ENCODE measurements at places on chromosomes 3 and 15.

DNA sequence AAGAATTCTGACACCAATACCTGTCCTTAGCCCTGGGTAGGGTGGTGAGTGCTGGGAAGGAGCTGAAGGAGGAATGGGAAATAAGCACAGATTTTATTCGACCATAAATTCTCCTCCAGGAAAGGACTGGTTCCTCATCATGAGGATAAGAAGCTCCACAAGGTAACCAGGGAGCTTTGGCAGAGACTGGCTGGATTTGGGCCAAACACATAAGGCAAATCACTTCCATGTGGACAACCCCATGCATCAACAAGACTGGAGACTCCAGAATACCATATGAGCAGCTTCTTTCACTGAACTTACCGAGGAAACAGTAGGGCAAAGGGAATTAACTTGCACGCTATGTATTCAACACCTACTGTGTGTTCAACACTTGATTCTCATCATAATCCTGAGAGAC is 312.5 kb downstream of the NTRK3 start:
- no peak for DNase-seq

- DNase-seq: no peak
Observed at GRCh38 chr3:138195481-138195880, 8.4 kb downstream of the ARMC8 start.

DNA sequence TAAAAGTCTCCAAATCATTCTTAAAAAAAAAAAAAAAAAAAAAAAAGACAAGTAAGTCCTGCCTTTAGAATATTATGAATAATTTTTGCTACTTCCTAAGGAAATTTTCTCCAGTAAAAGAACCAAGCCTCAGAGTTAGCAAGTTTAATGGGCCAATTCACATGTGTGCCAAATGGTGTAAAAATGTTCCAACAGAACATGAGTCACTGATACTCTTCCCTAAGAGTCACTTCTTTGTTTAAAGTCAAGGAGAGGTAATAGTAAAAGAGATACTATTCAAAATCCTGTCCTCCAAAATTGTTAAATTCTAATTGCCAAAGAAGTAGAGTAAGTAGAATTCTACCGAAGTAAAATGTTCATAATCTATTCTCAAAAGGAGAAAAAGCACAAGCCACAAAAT is 17.7 kb upstream of the CPA3 start:
- no peak for DNase-seq

- no peak for DNase-seq
Observed at GRCh38 chr3:3817865-3818264, 18.6 kb downstream of the LRRN1 start.

- no peak for DNase-seq
Observed at GRCh38 chr3:181722766-181723425, 11.2 kb downstream of the SOX2 start.

DNA sequence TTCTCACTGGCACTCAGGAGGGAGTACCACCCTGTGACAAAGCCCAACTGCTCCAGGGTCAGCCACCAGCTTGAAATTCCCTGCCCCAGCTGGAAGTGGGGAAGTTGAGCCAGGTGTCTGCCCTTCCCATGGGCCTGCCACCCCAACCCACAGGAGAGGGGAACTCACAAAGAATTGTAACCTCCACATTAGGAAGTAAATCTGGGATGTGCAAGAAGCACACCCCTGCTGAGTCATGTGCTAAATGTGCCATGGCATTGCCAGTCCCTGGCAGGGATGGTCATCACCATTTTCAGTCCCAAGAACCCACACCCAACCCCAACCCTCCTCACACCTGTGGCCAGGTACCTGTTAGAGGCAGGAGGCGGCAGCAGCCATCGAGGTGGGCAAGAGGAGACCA is 165.2 kb upstream of the THBS1 start:
- no peak for DNase-seq

DNA sequence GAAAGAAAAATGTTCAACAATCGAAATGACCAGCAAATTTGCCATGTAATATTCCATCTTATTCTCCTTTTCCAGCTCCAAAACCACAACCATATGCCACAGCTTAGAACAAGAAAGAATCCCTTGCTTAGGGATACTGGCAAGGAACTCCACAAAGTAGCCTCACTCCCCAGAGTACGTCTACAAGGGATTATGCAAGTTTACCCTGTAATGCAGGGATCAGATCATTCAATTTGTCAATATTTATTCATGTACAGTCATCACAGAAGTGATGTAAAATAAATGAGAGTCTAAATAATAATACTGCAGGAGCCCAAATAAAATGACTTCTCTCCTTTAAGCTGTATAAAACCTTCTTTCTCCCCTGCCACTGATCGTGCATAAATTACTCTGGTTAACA is 23.5 kb upstream of the MYO1E start:
- DNase-seq: no peak

- no peak for DNase-seq
Observed at GRCh38 chr15:48963524-48964113, at the start of gene SHC4. Gene SHC4 (minus strand): TSS chr15:48963919. CDS start chr15:48963015, 904 bp downstream.

DNA sequence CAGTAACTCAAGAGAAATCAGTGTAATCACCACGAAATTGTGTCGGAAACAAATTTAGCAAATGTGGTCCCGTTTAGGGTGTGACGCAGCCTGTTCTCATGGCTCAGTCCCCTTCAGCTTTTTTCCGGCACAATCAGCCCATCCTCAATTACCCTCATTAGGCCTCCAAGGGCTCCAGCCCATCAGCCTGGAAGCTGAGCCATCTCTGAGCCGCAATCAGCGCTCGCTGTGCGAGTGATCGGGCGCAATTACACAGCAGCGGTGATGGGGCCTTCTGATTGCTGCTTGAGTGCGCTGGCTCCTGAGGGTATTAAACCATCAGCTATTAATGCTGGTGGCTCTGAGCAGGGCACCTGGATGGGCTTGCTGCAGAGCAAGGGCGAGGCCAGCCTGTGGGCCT is 55.6 kb downstream of the PLXNA1 start:
- no peak for DNase-seq

DNA sequence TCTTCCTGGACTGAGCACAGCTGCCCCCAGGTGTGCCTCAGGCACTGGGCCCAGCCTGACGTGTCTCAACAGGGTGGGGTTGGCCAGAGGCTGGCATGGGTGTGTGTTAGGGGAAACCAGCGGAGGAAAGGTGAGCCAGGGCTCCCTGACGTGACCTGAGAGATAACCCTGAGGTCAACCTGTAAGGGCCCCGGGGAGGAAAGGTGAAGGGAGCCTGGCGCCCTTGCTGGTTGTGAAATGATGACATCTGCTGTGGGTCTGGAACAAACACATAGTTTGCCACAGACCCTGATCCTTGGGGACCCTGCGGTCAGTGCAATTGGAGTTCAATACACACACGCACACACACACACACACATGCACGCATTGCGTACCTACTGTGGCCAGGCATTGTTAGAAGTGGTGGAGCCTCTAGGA is 100.2 kb upstream of the TLE3 start:
- no peak for DNase-seq

GRCh38 chr15:31272558-31273257 is 53.9 kb upstream of the KLF13 start:
- DNase-seq: no peak

DNA sequence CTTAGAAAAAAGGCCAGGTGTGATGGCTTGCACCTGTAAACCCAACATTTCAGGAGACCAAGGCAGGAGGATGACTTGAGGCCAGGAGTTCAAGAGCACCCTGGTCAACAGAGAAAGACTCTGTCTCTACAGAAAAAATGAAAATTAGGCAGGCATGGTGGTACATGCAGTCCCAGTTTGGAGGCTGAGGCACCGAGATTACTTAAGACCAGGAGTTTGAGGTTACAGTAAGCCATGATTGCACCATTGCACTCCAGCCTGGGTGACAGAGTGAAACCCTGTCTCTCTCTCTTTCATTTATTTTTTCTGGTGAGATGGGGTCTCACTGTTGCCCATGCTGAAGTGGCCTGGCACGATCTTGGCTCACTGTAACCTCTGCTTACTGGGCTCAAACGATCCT is 24.7 kb downstream of the IP6K1 start:
- no peak for DNase-seq

GRCh38 chr15:80942746-80943565 is 46.7 kb downstream of the MESD start:
- DNase-seq: no peak

DNA sequence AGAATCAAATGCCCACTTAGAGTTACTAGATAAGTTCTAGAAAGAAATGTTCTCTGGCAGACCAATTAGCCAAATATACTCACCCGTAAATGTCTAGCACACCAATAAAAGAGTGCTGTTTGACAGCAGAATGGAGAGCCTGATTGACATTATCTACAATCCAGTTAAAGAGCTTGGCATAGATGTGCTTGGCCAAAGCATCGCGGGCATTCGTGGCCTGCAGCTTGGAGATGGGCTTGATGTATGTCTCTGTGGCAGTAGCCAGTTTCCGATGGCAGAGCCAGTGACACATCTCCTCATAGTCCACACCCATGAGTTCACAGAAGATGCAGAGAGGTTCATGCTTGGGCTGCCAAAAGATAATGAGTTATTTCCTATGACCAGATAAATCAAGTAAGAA is 101.5 kb upstream of the MYO5C start:
- DNase-seq: no peak

DNA sequence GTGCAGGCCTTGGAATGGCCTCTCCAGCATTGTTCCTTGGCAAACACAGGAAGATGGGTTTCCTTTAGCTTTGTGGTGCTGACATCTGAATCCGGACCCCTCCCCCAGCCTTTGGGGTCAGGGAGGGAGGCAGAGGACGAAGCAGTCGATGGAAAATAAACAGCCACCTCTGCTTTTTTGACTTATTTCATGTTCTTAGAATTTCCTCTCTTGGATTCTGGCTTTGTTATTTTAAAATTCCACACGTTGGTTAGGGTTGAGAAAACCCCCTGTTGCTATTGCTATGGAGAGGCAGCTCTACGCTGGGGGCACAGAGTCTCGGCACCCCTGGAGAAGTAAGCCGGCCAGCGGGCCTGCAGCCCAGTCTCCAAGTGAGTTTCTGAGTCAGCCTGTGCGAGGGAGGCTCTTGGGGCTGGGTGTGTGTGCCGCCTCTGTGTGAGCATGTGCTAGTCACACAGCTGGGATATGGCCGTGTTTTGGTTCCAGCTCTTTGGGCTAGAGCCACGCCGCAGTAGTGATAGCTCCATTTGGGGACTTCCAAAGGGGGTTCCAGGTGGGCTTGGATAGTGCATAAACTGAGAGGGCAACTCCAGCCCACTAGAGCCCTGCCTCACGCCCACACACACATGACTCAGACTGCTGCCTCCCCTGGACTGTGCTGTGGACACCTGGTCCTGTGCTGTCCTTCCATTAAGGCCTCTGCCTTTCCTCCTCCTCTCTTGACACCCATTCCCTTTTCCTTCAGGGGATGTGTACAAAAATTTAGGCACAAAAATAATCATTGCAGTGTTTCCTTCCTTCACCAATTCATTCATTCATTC is 58.8 kb downstream of the AMOTL2 start:
- DNase-seq: no peak

DNA sequence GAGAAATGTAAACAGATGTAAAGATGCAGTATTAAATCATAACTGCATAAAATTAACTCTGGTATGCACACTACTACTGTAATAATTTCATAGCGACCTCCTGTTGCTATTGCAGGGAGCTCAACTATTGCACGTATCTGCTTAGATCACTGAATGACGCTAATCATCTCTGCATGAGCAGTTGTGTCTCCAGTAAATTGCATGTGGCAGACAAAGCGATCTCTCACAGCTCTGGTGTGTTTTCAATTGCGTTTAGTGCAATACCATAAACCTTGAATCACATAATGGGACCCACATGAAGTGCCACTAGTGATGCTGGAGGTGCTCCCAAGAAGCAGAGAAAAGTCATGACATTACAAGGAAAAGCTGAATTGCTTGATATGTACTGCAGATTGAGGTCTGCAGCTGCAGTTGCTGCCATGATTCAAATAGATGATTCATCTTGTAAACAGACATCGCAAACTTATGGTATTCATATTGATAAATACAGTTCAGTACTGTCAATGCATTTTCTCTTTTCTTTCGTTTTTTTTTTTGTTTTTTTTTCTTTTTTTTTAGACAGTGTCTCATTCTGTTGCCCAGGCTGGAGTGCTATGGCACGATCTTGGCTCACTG is 30.2 kb upstream of the LCTL start:
- DNase-seq: no peak

DNA sequence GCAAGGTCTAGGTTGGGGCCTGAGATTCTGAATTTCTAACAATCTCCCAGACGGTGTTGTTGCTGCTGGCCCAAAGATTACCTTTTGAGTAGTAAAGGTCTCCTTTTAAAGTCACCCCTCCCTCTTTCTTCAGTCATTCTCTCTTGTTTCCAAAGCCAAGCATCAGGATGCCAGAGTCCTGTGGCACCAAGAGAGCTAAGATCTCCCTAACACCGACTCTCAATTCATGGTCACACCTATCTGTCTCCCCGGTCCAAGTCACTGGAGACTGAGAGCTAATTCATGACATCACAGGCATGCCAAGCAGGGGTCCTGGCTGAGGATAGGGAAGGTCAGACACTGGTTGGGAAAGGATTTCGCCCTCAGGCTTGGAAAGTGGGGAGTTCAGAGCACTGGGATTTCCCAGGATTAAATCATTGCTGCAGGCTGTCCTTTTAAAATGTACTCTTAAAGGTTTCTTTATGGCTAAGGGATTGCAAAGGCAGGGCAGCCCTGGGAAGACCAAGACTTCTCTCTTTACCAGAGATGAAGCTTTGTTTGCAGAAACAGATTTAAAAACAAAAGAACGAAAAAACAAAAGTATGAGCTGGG is 7.3 kb downstream of the SHOX2 start:
- DNase-seq: no peak

DNA sequence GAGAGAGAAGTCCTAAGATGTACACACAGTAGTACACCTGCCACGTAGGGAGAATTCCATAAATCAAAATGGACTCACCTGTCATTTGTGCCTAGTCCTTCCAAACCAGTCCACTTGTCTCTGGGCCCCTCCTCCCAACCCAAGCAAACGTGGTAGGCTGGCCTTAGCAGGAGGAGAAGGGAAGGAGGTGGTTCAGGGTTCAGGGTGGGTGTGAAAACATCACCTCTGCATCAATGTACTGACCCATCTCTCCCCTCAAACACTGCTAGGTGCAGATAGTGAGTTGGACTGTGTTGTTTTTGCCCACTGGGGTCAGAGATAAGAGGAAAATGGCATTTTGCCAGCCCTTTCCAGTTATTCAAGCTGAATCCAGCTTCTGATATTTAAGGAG is 99.3 kb downstream of the MME start:
- no peak for DNase-seq

DNA sequence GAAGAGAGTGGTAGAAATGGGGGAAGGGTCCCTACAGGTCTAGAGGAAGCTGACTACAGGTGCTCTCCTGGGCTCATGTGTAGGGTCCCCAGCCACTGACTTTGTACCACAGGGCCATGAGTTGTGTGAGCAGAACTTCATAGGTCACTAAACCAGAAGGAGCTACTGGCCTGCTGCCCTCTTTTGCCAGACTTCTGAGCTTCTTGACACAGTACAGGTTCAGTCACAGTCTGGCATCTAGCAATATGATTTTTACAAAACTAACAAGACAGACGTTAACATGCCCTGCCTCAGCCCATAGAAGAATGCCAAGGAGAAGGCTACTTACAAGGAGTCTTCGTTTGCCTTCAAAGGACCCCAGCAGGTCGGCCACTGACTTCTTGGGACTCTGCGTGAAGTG is 3.2 kb downstream of the CCDC80 start:
- DNase-seq: no peak
